Osteoblast (primary cell): ENCODE measurements at places on chromosomes 4 and X.
A peak's percentile ranks its signal among the peaks of the same experiment; 100 is the strongest.

- no peak overlapping the region for H3K27ac ChIP-seq
- no peaks in the 10 kb centered on the region for H3K36me3 ChIP-seq
- H3K4me1 ChIP-seq = no peaks in the 10 kb centered on the region
- DNase-seq = no peak
These were observed 49.0 kb upstream of the SHISA3 start for GRCh38 chr4:42348247-42348646.

GRCh38 chr4:181061787-181062186, 1181.4 kb upstream of the TENM3 start:
- H3K27me3 ChIP-seq = no peaks in the 10 kb centered on the region
- H3K27ac ChIP-seq = no peak overlapping the region

GRCh38 chrX:66000628-66001272, 39.1 kb downstream of the VSIG4 start:
- no peak for DNase-seq
- H3K27me3 ChIP-seq = no peaks in the 10 kb centered on the region
- H3K27ac ChIP-seq = no peak overlapping the region
- no peaks in the 10 kb centered on the region for H3K4me1 ChIP-seq

DNA sequence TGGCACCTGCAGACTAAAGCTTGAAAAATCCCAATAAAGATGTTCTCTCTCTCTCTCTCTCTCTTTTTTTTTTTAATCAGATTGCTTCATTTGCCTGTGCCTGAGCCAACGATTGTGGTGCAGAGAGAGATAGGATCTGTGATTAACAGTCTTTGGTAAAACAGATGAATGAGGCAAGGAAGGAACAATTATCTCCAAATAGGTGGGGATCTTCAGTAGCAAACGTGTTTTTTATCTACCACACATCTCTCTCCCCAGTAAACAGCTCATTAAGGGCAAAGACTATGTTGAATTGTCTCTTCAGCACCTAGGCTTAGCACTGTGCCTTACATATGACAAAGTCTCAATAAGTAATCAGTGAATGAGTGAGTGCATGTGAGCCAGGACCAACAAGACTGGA, 96.3 kb downstream of the SMIM20 start:
- peaks cover 22% of the 10 kb centered on the region for H3K4me1 ChIP-seq
- H3K36me3 ChIP-seq = no peaks in the 10 kb centered on the region
- H3K27me3 ChIP-seq = no peaks in the 10 kb centered on the region
- H3K27ac ChIP-seq = no peak overlapping the region
- H3K4me3 ChIP-seq = no peak overlapping the region

GRCh38 chrX:53435997-53436396, 1.8 kb upstream of the HSD17B10 start:
- H3K4me3 ChIP-seq = no peak overlapping the region
- no peak overlapping the region for H3K27ac ChIP-seq
- peaks cover 10% of the 10 kb centered on the region for H3K4me1 ChIP-seq
- H3K27me3 ChIP-seq = peaks cover 17% of the 10 kb centered on the region
- DNase-seq = peak; percentile 85
- H3K36me3 ChIP-seq = peaks cover 14% of the 10 kb centered on the region

DNA sequence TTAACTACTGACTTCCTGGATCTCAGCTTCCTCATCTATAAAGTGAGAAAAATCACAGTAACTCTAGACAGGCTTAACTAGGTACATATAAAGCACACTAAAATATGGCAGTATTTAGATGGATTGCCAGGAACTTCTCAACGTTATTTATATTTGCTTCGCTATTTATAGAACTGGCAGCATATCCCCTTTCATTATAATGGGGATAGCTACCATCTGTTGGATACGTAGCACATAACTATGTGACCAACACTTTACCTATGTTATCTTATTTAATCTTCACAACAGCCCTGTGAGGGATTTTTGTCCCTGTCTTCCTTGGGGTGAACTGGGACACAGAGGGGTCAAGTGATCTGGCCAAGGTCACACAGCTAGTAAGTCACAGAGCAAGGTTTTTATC, 64.6 kb downstream of the ENPEP start:
- peaks cover 4% of the 10 kb centered on the region for H3K4me1 ChIP-seq
- DNase-seq = no peak
- H3K27ac ChIP-seq = no peak overlapping the region
- no peaks in the 10 kb centered on the region for H3K27me3 ChIP-seq

GRCh38 chr4:152485726-152486276, 50.1 kb downstream of the FBXW7 start:
- H3K27me3 ChIP-seq = no peaks in the 10 kb centered on the region
- no peaks in the 10 kb centered on the region for H3K36me3 ChIP-seq
- H3K4me1 ChIP-seq = peaks cover 12% of the 10 kb centered on the region

GRCh38 chr4:10667701-10668326, 16.8 kb downstream of the CLNK start:
- peaks cover 15% of the 10 kb centered on the region for H3K27me3 ChIP-seq
- no peak overlapping the region for H3K27ac ChIP-seq
- H3K4me3 ChIP-seq = no peak overlapping the region
- peaks cover 7% of the 10 kb centered on the region for H3K4me1 ChIP-seq
- no peaks in the 10 kb centered on the region for H3K36me3 ChIP-seq
- no peak for DNase-seq

- H3K27ac ChIP-seq = no peak overlapping the region
- no peaks in the 10 kb centered on the region for H3K36me3 ChIP-seq
- no peak overlapping the region for H3K4me3 ChIP-seq
- no peaks in the 10 kb centered on the region for H3K27me3 ChIP-seq
These were observed 305.4 kb upstream of the F9 start for GRCh38 chrX:139224953-139225665.

GRCh38 chrX:103825881-103826280, 6.2 kb downstream of the RAB9B start:
- peaks cover 4% of the 10 kb centered on the region for H3K4me1 ChIP-seq
- no peaks in the 10 kb centered on the region for H3K36me3 ChIP-seq
- no peak overlapping the region for H3K4me3 ChIP-seq
- H3K27ac ChIP-seq = no peak overlapping the region
- peaks cover 19% of the 10 kb centered on the region for H3K27me3 ChIP-seq
- no peak for DNase-seq

DNA sequence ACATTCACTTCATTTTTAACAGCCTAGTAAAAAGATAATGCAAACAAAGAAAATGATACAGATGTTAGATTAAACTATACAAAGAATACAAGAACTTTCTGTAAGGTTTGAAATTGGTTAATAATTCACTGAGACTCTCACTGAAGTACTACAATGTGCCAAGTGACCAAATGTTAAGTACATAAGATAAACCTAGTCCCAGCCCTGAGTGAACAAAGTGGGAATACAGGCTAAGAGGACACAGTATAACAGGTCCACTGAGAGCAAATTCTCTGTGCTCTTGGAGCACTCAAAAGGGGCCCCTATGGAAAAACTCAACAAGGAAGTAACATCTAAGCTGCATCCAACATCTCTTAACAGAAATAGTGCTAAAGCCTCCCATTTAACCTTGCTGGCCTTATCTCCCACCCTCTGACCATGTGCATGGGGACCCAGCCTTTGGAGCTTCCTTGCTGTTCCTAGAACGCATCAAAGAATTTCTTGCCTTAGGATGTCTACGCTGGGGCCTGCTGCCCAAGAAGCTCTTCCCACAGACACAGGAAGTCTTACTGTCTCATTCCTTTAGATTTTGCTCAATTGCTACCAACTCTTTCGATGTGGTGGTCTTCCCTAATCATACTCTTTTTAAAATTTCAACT, 113.4 kb downstream of the ZAR1 start:
- no peaks in the 10 kb centered on the region for H3K27me3 ChIP-seq
- H3K4me1 ChIP-seq = peaks cover 13% of the 10 kb centered on the region
- DNase-seq = no peak
- no peaks in the 10 kb centered on the region for H3K36me3 ChIP-seq
- H3K27ac ChIP-seq = peak overlapping the region; percentile 76

DNA sequence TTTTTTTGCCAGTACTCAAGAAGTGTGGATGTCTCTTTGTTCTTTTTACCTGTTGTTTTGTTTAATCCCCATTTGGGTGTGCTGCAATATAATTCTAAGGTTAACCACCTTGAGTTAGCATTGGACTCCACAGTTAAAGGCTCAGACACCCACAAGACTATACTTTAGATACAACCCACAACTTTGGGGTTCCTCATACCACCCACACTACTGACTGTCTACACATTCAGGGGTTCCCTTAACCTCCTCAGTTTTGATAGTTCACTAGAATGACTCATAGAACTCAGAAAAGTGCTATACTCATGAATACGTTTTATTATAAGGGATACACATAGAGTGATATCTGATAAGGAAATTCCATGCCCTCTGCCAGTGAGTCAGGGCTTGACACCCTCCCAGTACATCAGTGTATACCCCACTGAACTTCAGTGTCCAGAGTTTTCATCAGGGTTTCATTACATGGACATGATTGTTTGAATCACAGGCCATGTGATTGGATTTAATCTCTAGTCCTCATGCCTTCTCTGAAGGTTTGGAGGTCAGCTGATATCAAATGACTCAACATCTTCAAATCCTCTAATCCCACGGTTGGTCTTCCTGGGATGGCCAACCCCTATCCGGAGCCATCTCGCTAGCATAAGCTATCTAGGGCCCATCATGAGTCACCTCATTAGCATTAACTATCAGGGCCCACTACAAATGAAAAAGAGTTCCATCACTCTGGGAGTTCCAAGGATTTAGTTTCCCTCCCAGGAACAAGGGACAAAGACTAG, 357.7 kb upstream of the EMCN start:
- no peaks in the 10 kb centered on the region for H3K36me3 ChIP-seq
- no peak for DNase-seq
- H3K27me3 ChIP-seq = no peaks in the 10 kb centered on the region
- no peak overlapping the region for H3K27ac ChIP-seq
